Activated naive CD8-positive, alpha-beta T cell treated with anti-CD3 and anti-CD28 coated beads, Interleukin-2, amount 10 ng/mL, durations not matched to agents 7 days and 5 days (primary cell): ENCODE measurements at places on chromosomes 3 and 15.

DNA sequence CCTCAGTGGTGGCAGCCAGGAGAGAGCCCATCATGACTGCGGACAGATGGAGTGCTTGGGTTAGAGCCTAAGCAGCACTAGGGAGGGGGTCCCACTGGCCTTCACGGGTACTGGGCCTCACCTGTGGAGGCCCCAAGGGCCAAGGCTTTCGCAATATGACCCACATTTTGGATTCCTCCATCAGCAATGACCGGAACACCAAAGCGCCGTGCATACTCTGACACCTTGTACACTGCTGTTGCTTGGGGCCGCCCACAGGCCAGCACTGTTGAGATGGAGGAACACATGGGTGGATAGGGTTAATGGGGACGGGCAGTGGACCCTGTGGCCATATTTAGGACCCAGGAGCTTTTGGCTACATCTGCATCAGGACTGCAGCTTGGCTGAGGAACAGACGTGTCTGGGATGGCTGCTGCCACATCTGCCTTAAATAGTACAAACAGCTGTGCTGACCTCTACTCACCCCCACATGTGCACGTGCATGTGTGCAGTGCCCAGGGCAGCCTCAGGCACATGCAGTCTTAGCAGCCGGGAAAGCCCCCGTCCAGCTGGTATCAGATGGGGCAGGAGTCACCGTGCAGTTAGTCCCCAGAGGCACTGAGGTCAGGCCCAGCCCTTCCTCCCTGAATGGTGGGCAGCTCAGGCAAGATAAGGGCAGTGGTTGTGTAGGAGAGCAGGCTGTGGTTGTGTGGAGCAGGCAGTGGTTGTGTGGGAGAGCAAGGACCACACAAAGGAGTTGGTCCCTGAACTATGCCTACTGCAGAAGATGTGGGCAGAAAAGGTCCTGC, 3.3 kb downstream of the NDUFAF3 start:
- DNase-seq, result no peak

- no peak for DNase-seq
Observed at GRCh38 chr3:111794711-111795110, 64.4 kb upstream of the PHLDB2 start.

DNA sequence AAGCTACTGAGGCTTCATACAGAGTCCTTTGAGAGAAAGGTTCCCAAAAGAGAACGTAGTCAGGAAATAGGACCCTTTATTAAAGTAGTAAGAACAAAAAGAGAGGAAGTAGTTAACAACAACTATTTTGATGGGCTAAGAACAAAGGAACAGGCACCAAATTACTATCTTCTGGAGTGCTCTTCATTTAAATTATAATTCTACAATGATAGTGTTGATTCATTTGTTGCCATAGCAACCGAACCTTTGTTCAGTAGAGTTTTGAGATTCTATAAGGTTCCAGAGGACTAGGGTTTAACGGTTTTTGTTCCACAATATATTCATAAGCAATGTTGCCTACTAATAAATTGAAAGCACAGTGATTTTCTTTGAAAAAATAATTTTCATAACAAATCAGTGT, 78.8 kb downstream of the CMSS1 start:
- DNase-seq, result no peak

DNA sequence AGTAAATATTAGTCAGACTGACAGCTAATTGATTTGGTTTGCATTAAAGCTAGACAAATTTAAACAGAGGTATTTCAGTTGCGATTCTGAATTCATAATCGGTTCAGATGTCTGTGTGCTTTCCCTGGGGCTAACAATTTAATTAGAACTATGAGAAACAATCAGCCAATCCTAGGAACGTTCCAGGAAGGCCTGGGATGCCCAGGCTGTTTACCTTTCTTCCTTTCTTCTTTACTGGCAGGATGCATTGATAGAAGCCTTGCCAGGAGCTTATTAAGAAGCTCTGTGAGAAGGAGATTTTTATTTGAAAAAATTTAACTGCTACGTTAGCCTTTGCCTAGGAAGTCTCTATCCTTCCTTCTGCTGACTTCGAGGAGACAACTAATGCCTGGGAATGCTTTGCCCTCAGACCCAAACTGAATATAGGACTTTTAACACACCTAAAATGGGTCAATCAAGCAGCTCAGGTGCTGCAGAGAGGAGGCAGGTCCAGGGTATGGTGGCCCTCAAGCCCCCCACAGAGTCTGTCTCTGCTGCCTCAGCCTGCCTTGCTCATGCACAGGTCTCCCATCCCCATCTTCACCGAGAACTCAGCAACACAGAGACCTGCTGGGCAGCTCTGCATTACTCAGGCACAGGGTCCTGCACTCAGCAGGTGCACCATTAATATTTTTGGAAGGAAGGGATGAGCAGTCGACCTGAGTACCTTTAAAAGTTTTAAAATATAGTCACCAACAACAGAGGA, 48.5 kb downstream of the PCSK6 start:
- DNase-seq, result no peak

DNA sequence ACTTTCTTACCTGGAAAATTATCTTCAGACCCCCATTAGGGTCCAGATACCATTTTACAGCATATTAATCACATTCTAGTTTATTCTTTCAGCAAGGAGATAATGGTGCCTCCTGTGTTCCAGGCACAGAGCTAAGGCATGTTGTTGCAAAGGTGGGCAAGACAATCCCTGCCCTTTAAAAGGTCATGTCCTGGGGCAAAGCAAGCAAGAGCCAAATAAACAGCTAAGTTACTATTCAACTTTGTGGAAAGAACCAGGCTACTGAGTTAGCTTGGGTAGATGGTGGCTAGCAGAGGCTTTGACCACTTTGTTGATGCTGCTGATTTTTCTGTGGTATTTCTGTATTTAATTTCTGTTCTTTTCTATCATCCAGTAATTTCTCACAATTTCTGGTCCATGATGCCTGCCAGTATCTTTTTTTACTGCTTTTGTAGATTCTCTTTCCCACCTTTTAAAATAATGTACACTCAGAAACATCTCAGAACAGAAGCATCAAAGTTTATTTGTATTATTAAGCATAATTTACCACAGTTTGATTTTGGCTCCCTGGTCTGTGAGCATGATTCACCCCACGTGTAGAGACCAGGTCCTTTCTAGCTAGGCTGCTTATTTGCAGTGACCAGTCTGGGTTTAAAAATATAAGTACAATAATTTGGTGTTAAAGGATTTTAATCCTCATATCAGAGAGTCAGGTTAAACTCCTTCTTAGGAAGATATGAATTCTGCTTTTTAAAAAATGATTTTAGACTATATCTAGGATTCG, 71.5 kb downstream of the LRRC28 start:
- DNase-seq, result no peak

DNA sequence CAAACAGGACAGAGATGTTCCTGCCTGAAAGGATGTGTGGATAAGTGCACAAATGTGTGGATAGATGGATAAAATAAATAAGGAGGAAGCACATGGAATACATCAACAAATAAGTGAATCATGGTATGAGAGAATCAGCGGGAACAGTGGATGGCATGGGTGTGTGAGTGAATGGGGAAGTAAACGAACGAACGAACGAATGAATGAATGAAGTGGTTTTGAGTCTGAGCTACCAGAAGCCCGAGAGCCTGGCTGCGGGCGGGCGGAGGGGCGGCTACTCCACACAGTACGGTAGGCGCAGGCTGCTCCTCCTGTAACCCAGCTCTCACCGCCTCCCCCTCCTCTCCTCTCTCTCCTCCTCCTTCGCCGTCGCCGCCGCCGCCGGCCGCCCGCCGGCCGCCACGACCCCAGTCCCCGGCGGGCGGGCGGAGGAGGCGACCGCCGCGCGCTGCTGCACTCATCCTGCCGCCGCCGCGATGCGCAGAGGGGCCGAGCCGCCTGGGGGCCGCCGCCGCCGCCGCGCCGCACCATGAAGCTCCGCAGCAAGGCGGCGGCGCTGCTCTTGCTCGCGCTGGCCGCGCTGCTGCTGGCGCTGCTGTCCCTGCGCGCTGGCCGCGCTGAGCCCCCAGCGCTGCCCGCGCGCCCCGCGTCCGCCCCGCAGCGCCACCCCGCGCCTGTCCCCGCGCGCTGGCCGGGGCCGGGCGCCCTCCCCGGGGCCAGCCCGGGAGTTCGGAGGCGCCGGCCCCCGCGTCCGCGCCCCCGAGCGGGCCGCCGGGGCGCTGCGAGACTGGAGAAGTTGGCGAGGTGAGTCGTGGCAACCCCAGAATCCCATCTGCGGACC, at the start of gene GXYLT2:
Gene GXYLT2, plus strand, starts transcription at position 342 of the 841 bp plus-strand sequence. Its CDS starts 188 bp downstream, at position 530.
- peak; percentile 65 for DNase-seq

GRCh38 chr15:33584797-33585196, 274.0 kb downstream of the RYR3 start:
- no peak for DNase-seq

- no peak for DNase-seq
Observed at GRCh38 chr3:166900866-166901577, 479.1 kb downstream of the ZBBX start.

- DNase-seq, result no peak
Observed at GRCh38 chr3:156814295-156814694, 11.9 kb upstream of the LEKR1 start.

GRCh38 chr3:188890572-188891270, 281.1 kb upstream of the TPRG1 start:
- no peak for DNase-seq

- DNase-seq, result no peak
Observed at GRCh38 chr3:150300852-150301517, 107.1 kb upstream of the TSC22D2 start.

DNA sequence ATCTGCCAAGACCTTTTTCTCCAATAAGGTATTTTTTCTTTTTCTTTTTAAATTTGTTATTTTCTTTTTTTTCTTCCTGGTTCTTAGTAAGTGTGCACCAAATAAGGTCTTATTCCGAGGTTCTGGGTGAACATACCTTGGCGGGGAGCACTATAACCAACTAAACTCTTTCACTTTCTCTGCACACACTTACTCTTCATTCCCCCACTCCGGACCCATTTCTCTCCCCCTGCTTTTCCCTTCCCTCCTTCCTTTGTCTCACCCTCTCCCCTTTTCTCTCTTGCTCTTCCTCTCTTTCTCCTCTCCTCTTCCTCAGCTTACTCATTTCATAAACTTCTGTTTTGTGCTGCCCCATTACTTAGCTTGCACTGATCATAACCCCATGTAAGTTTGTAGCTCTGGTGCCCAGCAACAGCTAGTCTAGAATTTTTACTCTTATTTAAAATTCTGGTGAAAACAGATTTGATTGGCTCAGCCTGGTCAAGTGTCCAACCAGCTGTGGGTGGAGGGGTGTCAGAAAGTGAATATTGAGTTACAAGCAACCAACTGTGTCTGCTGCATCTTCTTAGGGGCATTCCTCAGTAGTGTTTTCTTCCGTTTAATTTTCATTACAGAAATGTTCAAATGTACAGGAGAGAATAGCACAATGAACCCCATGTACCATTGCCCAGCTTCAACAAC, 297.5 kb downstream of the SHQ1 start:
- DNase-seq, result no peak

GRCh38 chr3:8094415-8094814, 407.2 kb upstream of the LMCD1 start:
- DNase-seq, result no peak

DNA sequence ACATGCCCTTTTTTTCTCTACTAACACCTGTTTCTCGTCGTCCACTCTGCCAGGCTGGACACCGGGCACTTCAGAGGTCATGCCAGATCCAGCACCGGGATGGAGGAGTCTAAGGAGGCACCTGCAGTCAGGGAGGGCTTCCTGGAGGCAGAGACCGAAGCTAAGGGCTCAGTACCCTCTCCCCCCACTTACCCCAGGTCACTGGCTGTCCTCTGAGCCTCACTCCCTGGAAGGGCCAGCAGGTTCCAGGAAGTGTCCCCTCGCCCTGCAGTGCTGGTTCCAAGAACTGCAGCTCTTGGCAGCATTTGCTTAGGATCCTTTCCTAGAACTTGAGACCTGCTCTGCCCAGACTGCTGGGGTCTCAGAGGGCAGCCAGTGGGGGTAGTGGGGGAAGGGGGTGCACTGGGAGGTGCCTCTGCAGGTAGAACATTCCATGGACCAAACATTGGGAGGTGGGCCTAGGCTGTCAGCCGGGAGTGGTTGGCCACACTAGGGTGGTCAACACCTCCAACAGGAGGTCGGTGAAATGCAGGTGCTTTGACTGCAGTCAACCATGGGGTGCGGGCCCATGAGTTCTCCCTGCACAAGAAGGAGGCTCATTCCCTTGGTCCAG, 11.3 kb downstream of the CISH start:
- peak; percentile 58 for DNase-seq

DNA sequence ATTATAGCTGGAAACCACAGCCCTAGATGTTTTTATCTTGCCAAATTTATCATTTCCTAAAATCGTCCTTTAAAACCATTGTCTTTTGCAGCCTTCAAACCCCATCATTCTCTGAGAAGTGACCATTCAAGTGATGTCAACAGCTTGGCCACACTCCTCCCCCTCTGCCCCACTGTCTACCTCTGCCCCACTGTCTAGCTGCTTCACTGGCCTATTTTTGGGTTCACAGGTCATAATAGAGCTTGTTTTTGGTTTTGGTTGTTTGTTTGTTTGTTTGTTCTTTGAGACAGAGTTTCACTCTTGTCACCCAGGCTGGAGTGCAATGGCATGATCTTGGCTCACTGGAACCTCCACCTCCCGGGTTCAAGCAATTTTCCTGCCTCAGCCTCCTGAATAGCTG, 93.2 kb upstream of the IL12A start:
- DNase-seq, result no peak

DNA sequence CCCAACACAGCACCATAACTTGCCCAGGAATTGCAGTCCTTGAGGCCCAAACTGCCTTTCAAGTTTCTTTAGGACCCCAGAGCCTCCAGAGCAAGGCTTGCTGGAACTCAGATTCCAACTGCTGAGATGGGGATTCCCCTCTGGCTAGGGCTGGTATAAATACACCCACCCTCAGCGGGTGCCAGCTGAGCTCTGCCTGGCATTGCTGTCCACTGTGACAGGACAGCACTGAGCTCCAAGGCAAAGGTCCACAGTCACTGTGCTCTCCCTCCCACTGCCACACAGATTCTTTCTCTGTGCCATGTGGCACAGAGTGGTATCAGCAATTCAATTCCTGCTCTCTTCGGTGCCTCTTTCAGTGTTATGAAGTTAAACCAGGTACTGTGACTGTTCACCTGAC, 304.2 kb upstream of the LMCD1 start:
- no peak for DNase-seq

DNA sequence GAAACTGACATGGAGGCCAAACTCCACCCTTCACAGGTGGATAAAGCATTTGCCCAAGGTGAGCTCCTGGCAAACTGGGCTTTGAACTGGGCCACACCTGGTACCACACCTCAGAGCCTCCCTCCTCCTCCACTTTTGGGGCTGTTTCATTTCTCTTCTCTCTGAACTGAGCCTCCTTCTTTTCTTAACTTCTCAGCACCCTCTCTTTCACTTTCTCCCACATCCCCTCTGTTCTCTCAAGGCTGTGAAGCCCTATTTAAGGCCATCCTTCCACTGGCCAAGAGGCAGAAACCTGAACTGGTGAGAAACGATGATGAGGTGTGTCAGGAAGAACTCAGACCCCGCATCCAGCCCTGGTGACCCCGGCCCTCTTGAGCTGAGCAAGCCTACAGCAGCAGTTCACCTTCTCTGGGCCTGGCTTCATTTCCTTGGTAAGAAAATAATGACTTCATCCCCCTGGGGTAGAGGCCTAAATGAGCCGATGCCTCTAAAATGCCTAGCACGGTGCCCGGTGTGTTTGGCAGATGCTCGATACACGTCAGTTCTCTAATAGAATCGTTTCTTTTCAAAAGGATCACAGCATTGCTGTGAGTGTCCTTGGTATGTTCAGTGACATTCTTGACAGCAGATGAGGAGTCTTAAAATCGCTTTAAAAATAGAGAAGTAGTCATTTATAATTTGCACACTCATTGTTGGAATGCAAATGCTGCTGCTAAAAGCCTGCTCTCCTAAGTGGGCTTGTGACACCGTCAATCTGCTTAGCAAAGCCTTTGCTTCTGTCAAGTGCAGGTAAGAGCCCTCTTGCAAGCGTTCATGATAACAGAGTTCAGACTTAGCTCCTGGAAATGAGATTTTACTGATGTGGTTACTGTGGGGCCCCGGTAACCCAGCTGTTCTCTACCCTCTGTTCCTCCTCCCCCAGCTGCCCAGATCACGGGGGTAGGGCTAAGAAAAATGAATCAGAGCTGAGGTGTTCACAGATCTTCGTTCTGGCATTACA, 97.7 kb upstream of the ATP2B2 start:
- peak; percentile 69 for DNase-seq
